ENCODE measurements at places on chromosomes 1 and 21.
A peak's percentile ranks its signal among the peaks of the same experiment; 100 is the strongest.

DNA sequence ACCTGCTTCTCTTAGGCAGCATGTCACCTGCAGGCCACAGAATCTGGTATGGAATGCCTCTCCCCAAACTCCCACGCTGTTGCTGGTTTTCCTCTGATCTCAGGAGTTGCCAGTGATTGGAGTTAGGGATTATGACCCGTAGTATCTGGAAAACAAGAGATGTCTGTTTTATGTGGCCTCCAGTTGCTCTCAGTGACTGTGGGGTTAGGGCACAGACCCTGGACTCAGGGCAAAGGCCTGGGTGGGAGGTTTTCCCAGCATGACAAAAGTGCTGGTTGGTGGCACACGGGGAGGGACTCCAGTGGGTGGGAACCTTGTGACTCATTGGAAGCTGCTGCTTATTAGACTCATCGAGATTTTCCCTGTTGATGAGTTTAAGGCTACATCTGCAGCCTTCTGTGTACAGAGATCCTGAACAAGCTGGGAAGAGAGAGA is at the start of gene NR1I3:
Gene NR1I3, minus strand, starts transcription at position 165 of the 435 bp plus-strand sequence. CDS start 1,638 bp downstream, outside the sequence.
- no peak for DNase-seq

DNA sequence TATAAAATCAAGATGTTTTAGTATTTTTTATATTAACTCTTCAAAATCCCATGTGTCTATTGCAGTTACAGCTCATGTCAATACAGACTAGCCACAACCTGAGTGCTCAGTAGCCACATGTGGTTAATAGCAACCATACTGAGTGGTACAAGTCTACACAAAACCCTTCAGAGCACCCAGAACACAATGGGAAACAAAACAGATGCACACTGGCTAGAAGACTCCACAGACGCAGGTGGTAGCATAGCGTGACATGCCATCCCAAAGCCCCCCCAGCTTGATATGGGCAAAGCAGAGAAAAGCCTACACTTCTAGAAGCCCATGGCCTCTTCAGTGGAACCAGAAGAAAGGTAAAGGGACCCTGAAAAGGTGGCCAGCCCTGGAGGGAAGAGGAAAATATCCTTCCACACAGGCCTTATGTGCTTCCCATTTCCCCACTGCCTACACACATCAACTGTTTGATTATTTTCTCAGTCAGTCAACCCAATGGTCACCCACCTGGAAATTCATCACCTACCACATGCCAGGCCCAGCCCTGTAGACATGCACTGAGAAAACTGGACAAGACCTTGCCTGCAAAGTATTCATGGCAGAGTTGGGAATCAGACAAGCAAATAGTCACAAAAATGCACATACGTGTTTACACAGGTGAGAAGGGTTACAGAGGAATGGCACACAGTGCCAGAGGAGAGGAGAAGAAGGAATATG is 175.0 kb downstream of the VAV3 start:
- DNase-seq, result no peak

DNA sequence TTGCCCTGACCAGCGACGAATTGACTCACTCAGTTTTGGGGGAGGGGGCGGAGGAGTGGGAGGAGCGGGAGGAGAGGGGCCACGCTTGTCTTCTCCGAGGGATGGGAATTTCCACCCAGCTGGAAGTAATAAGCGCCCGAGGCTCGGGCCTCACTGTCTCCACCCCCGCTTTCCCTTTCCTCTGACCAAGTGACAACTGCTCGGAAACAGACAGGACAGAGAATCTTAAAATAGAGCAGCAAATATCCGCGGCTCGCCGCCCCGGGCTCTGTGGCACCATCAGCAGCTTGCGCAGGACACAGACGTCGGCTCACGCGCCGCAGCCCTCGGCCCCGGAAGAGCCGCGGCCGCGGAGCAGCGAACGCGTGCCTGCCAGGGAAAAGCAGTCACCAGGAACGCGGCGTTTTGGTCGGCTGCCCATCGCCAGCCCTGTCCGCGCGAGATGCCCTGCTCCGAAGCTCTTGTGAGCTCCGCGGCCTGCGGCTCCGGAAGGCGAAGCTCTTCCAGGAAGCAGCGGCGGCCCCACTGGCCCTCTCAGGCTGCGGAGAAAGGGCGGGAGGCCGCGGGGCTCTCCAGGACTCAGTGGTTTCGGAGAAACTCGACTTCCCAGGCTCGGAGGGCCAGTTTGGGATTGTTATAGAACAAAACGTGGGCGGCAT is 10.7 kb upstream of the RGS16 start:
- peak; percentile 27 for DNase-seq

DNA sequence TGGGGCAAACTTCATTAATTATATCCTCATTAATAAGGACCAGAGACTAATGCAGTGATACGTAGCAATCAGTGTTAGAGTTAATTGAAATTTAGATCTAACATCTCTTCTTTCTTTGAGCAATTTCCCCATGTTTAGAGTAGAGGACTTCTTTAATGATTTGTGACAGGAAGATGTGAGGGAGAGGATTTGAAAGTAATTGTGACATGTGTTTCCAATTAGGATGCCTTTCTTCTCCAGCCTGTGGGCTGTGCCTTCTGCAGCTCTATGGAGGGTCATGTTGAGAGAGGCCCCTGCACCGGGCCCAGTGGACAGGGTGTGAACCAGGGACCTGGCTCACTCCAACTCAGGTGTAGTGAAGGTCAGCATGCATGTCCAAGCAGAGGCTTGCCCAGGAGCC is 103.0 kb downstream of the GREM2 start:
- DNase-seq, result no peak

DNA sequence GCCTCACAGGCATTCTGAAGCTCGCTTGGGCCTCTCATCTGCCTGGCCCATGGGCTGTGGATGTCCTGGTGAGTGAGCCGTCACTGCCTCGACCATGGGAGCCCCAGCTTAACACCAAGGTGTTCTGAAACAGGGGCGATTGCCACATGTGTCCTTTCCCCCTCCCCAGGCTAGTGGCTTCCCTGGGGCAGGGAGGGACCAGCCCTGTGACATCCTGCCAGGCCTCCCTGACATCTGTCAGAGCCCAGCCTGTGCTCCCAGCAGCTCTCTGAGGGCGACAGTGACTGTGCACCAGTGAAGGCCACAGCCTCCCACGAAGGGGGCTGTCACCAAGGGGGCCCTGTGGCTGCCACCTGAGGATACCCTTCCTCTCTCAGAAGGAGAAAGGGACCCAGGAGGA is 35.9 kb upstream of the CCDC27 start:
- DNase-seq, result no peak

DNA sequence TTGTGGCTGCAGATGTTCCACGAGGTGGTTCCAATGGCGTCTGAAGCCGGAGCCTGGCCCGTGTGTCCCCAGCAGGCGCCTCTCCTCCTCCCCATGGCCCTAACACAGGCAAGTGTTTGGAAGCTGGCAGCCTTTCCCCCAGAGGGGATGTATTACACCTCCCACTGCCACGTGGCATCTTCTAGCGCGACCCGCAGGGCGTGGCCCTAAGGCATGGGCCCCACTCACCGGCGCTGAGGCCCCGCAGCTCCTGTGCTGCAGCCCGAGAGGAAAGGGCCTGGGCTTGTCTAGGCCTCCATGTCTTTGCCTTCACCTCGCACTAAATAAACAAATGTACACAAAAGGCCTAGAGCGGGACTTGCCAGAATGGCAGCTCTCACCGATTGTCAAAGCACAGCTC is 37.9 kb downstream of the SLC66A1 start:
- DNase-seq, result no peak

DNA sequence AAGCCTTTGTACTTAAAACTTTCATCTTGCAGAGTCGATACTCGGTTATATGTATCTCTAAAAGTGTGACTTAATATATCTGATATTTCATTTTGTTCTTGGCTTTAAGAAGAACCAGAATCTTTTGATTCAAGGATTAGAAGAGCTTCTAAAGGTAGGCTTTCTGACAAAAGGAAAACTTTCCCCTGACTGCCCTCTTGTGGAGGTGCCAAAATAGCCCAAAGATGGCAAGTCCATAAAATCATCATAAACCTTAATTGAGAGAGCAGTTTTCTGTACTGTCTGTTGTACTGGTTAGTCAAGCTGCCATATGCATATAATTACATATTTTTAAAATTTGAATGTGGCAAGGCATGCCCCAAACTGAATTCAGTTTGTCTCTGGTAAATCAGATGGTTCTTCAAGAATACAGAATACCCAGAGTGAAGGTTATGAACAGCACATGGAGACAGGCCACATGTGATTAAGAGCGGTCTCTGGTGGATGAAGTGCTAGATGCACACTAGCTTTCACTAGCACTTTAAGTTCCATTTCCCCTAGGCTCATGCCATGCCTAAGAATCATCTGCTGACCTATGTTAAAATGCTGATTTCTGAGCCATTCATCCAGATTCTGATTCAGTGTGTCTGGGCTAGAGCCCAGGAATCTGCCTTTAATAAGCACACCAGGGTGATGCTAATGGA is 27.7 kb upstream of the ELAVL4 start:
- no peak for DNase-seq

DNA sequence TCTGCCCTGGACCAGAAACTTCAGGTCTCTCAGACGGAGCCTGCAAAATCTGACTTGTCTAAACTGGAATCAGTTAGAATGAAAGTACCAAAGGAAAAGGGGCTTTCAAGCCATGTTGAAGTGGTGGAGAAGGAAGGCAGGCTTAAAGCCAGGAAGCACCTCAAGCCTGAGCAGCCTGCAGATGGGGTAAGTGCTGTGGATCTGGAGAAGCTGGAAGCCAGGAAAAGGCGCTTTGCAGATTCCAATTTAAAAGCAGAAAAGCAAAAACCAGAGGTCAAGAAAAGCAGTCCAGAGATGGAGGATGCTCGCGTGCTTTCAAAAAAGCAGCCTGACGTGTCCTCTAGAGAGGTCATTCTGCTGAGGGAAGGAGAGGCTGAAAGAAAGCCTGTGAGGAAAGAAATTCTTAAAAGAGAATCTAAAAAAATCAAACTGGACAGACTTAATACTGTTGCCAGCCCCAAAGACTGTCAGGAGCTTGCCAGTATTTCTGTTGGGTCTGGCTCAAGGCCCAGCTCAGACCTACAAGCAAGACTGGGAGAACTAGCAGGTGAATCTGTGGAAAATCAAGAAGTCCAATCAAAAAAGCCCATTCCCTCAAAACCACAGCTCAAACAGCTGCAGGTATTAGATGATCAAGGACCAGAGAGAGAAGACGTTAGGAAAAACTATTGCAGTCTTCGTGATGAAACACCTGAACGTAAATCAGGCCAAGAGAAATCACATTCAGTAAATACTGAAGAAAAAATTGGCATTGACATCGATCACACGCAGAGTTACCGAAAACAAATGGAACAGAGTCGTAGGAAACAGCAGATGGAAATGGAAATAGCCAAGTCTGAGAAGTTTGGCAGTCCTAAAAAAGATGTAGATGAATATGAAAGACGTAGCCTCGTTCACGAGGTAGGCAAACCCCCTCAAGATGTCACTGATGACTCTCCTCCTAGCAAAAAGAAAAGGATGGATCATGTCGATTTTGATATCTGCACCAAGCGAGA is 46.6 kb downstream of the ZBTB17 start:
- DNase-seq, result no peak

- no peak for DNase-seq
These were observed 34.5 kb upstream of the CD1D start for GRCh38 chr1:158146165-158146564.

GRCh38 chr1:169387399-169387798 is 19.4 kb downstream of the BLZF1 start:
- DNase-seq, result no peak

- DNase-seq, result no peak
These were observed 99.5 kb upstream of the BMP8A start for GRCh38 chr1:39391691-39392679.

- no peak for DNase-seq
These were observed 8.2 kb upstream of the KCNE2 start for GRCh38 chr21:34355570-34355969.

DNA sequence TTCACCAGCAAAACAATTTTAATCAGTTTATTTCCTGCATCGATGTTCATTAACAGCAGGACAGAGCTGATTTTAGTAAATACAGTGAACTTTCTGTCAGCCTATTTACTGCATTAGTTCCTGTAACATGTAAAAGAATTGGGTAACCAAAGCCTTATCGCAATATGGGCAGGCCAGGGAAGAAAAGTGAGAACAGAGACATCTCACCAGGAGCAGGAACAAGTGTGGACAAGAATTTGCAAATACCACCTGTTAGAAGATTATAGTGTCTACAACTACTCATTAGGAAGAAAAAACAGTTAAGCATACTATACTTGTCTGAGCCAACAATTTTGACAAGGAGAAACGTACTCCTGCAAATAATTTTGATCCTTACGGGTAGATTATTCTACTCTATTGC is 1293.9 kb downstream of the PLA2G4A start:
- no peak for DNase-seq

- DNase-seq, result no peak
These were observed 64.1 kb downstream of the PEX14 start for GRCh38 chr1:10538646-10539355.

GRCh38 chr21:44724196-44724595 is 12.8 kb upstream of the TSPEAR start:
- no peak for DNase-seq

DNA sequence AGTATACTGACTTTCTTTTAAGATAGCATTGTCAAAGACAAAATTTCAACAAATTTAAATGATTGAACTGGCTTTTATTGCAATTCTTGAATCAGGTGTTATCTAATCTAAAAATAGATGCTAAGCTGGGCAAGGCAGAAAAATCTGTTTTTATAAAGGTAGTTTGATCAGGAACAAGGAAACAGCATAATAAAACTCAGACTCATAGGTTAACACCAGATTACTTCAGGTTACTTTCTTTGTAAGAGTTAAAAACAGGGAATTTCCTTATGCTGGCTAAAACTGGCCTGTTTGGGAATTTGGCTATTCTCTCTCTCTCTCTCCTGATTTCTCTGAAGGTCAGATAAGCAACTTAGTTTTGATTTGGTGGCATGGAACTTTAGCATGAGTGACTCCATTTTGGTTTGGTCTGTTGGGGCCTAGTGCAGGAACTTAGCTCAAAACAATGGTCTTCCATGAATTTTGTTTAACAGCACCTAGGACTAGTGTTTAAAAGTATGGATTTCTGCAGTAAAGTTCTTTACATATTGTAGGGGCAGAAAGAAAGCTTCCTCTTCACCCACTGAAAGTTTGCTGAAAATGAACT is 24.2 kb upstream of the IVNS1ABP start:
- no peak for DNase-seq

DNA sequence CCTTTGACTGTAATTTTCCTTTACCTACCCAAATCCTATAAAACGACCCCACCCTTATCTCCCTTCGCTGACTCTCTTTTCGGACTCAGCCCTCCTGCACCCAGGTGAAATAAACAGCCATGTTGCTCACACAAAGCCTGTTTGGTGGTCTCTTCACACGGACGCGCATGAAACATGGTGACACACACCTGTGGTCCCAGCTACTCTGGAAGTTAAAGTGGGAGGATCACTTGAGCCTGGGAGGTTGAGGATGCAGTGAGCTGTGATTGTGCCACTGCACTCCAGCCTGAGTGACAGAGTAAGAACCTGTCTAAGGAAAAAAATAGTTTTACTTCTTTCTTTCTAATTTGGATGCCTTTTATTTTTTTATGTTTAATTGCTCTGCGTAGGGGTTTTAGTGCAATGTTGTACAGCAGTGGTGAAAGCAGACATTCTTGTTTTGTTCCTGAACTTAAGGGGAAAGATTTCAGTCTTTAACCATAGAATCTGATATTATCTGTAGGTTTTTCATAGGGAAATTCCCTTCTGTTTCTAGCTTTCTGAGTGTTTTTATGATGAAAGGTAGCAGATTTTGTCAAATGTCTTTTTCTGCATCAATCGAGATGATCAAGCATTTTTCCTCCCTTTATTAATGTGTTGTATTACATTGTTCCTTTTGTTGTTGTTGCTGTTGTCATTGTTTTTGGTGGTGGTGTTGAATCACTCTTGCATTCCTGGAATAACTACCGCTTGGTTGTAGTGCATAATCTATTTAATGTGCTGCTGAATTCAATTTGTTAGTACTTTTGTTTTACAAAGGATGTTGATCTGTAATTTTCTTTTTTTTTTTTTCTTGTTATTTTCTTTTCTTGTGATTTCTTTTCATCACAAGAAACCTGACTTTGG is 497.4 kb downstream of the DISC1 start:
- no peak for DNase-seq
